ENCODE measurements at places on chromosomes 4 and X.

DNA sequence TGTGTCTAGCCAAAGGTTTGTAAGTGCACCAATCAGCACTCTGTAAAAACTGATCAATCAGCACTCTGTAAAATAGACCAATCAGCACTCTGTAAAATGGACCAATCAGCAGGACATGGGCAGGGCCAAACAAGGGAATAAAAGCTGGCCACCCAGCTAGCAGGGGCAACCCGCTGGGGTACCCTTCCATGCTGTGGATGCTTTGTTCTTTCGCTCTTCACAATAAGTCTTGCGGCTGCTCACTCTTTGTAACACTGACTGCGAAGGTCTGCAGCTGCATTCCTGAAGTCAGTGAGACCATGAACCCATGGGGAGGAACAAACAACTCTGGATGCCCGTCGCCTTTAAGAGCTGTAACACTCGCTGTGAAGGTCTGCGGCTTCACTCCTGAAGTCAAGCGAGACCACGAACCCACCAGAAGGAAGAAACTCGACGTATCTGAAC is 14.3 kb downstream of the HNRNPDL start:
- DNase-seq = no peak

DNA sequence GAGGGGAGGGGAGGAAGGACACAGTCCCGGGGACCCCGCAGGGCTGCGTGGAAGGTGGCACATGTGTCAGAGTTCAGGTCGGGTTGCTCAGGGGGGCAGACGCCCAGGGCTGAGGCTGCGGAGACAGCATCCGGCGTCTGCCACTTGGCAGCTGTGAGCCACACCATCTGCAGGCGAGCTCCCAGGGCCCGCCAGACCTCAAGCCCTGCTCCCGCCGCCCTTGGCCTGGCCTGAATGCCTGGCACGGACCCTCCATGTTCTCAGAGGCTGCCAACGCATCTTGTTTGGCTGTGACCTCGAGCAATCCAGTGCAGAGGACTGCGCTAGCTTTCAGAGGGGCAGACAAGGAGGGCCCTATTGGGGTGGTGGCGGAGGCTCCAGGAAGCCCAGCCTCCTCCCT is 5.1 kb downstream of the BGN start:
- DNase-seq = no peak

GRCh38 chrX:576904-577560 is 53.6 kb upstream of the SHOX start:
- DNase-seq = no peak

DNA sequence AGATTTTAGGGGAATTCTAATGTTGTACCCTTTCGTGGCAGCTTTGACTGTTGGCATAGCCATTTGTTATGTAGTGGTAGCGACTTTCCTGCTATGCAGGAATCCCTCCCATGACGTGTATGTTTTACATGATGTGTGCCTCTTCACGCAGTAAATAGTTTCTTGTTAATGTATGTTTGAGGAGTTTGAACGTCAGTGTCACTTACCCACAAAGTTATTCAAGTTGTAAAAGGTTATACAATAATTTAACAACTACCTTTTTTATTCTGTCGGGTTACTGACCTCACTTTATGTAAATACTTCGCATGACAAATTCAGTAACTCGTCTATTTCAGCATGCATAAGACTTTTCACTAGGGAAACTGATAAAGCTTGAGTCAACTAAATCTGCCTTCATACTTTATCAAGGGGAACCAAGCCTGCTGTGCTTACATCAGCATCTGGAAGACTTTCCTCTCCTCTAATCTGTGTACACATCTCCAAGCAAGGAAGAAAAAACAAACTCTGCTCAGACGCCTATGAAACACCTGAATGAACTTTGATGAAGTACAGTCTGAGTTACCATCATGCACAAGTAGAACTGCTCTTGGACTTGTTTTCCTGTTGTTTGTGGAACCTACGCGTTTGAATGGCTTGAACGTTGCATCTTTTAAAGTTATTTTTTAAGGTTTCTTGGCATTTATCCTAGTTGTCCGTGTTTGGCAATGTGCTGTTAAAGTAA is 61.2 kb downstream of the SLC9A6 start:
- DNase-seq = no peak

- no peak for DNase-seq
Measured at GRCh38 chr4:126086041-126086440, 771.3 kb downstream of the FAT4 start.

GRCh38 chr4:55184600-55185523 is 59.5 kb upstream of the KDR start:
- peak; percentile 16 for DNase-seq
